ENCODE measurements at places on chromosomes 6 and 20. TPM values are rescaled to one million over a fixed set of nuclear protein-coding genes. Genes with fewer than 3 reads are reported as not detected.

The DEFB124 gene
- total RNA-seq: not detected

The IP6K3 gene
- total RNA-seq: 0.18 TPM

The COL12A1 gene
- 686 TPM for total RNA-seq

The MAP7 gene
- total RNA-seq: 3.8 TPM

The TREM1 gene
- total RNA-seq: 2.7 TPM

The B3GALT4 gene
- 8.8 TPM for total RNA-seq
